Right hindlimb (tissue), 1 donor: ENCODE measurements at places on chromosomes 5 and 9.

GRCh38 chr9:135414293-135414692, 65.3 kb upstream of the PPP1R26 start:
- no peak for DNase-seq

DNA sequence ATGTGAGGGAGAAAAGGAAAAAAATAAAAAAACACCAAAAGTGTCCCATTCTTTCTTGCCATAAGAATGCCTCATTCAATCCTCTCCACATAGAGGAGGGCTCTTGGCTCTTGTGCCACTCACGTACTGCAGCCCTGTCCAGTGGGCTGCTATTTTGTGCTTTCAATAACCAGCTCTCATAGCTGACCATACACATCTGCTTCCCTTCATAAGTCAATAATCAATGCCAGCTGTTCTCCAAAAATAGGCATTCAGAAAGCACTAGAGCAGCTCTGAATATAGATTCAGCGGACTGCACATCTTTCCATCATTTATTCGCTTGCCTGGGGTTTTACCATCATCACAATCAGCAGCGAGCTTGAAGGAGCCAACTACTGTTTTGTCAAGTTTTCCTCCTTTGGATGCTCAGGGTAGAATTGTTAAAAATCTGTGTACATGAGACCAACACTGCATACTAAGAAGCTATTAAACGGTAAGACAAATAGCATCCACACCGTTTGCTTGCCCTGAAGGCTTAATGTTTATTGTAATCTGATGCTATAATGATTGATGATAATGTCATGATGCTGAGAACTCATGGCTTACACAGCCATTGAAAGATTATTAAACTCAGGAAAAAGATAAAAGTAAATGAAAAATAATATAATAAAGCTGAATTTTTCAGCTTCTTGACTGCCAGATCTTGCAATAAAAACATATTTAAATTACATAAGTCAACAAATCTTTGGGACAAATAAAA, 80.0 kb downstream of the OXCT1 start:
- peak; percentile 30 for DNase-seq

DNA sequence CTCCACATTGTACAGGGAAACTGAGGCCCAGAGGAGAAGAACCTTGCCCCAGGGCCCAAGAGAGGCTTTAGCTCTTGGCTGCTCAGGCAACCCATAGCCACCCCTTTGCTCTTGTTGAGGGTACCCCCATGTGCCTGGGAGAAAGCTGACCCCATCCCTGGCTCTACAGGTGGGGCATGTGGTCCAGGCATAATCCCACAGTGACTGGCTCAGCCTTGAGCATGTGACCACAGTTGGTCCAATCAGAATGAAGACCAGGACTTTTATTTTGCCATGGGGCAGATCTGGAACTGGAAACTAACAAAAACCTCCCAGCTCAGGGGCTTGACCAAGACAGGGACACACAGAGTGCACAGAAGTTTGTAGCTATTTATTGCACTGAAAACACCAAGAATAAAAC, 29.3 kb downstream of the SLC6A7 start:
- no peak for DNase-seq

- DNase-seq: no peak
Measured at GRCh38 chr5:91200692-91201091, 182.4 kb downstream of the ARRDC3 start.

GRCh38 chr9:33162721-33163311, 4.3 kb downstream of the B4GALT1 start:
- no peak for DNase-seq

DNA sequence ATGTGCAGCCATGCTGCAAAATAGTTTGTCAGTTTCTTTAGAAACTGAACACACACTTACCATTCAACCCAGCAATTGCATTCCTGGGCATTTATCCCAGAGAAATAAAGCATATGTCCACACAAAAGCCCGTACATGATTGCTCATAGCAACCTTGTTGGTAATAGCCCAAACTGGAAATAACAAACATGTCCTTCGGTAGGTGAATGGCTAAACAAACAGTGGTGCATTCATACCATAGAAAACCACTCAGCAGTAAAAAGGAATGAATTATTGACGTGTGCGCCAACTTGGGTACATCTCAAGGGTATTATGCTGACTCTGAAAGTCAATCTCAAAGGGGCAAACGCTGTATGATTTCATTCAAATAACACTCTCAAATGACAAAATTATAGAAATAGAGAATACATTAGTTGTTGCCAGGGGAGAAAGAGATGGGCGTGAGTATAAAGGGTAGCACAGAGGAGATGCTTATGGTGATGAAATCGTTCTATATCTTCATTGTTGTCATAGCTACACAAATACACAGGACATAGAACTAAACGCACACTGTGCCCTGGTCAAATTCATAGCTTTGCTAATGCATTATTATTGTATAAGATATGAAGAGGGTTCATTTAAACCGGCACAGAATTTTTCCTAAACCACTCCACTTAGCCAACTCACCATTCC, 58.2 kb downstream of the DRD1 start:
- DNase-seq: no peak

- no peak for DNase-seq
Measured at GRCh38 chr5:156021866-156022265, 305.1 kb upstream of the SGCD start.

- DNase-seq: no peak
Measured at GRCh38 chr5:112614986-112615385, 122.7 kb upstream of the APC start.

DNA sequence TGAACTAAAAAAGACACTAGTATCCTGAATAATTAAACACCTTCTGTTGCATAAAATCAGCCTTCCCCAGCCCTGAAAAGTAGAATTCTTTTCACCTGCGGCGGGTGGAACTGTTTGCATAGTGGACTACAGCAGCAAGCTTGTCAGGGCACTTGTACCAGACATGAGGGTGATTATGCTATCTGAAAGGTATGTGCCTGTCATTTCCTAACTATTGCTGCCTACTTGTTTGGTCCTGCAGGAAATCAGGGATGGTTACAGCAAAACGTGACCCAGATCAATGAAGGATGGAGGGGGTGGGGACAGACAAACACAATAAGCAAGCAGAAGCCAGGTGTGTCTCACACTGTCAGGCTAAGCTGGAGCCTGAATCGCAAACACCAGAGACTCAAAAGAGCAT, 385.6 kb downstream of the MLLT3 start:
- no peak for DNase-seq

- no peak for DNase-seq
Measured at GRCh38 chr5:119220576-119221197, 135.1 kb upstream of the TNFAIP8 start.

GRCh38 chr5:5309645-5310044, 112.8 kb upstream of the ICE1 start:
- DNase-seq: no peak

- DNase-seq: peak; percentile 52
Measured at GRCh38 chr9:86424251-86424891, 70.2 kb upstream of the TUT7 start.

GRCh38 chr5:74251141-74252035, 389.1 kb downstream of the ENC1 start:
- DNase-seq: peak; percentile 66

GRCh38 chr5:173890195-173890991, 2.2 kb downstream of the CPEB4 start:
- DNase-seq: no peak

DNA sequence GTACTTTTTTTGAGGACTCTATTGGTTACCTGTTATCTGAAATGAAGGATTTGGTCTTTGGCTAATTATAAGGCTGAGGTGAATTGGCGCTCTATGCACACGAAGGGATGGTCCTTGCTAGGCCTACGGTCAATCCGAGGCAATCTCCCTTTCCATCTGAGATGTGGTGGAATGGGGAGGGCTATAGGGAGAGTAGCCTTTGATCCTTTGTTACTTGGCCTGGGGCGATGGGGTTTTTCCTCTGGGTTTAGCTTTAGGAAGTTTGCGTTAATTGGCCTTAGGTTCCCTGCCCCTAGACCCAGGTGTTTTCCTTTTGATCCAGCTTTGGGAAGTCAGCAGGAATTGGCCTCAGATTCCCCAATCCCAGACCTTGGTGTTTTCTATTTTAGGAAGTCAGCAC, 102.1 kb upstream of the C9orf72 start:
- no peak for DNase-seq

GRCh38 chr9:70390933-70391341, 23.5 kb downstream of the KLF9 start:
- DNase-seq: no peak

DNA sequence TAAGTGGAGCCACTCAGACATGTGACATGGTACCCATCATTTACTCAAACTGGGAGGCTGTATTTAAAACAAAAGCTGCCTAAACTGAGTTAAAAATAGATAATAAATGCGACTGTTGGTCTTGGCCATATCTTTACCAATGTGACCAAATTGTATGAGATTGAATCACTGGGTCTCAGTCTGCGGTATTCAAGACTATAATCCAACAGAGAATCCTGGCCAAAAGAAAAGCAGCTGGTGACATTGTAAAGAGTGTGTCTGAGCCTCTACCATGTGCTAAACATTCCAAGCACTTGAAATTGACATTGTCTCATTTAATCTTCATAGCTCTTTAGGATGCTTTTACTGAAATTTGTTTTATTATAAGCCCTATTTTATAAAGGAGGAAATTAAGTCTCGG, 282.6 kb downstream of the ZNF608 start:
- no peak for DNase-seq

- DNase-seq: peak; percentile 66
Measured at GRCh38 chr9:14221558-14221957, 92.4 kb downstream of the NFIB start.

DNA sequence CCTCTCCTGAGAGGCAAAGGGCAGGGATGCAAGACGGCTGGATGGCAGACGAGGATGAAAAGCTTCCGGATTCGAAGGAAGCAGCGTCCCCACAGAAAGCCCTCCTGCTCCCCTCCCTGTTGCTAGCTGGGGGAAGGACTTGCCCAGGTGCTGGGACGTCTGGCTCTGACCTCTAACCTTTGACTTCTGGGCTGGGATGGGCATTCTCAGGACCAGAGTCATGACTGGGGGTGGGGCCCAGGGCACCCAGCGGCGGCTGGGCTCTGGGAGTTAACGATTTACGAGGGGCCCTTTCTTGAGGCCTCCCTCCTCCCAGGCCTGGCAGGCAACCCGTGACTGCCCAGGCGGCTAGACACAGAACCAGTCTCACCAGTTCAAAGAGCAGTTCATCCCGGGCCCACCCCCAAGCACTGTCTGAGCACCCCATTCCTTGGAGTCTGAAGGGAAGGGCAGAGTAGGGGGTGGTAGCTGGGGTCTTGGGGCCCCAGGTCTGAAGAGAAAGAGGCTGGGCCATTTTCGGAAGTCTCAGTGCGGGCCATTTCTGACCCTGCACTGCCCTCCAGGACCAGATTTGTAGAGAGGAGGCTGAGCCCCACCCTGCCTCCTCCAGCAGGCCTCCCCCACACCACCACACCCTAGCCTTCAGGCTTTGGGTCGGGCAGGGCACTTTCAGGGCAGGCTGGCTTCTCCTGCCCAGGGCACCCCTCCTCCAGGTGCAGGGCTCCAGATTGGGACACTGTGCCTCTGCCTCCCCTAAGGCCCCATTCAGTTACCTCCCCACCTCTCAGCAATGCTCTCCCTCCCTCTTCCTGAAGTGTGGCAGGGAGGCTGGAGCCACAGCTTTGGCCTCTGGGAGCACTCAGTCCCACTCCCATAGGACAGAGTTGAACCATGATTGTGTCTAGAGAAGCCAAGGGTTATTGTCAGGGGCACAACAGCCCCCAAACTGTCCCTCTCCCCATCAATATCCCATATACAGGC, 5.0 kb upstream of the CXXC5 start:
- no peak for DNase-seq

GRCh38 chr9:88747768-88748167, 212.8 kb downstream of the NXNL2 start:
- no peak for DNase-seq

GRCh38 chr5:133927300-133928180, 40.9 kb downstream of the C5orf15 start:
- DNase-seq: no peak

DNA sequence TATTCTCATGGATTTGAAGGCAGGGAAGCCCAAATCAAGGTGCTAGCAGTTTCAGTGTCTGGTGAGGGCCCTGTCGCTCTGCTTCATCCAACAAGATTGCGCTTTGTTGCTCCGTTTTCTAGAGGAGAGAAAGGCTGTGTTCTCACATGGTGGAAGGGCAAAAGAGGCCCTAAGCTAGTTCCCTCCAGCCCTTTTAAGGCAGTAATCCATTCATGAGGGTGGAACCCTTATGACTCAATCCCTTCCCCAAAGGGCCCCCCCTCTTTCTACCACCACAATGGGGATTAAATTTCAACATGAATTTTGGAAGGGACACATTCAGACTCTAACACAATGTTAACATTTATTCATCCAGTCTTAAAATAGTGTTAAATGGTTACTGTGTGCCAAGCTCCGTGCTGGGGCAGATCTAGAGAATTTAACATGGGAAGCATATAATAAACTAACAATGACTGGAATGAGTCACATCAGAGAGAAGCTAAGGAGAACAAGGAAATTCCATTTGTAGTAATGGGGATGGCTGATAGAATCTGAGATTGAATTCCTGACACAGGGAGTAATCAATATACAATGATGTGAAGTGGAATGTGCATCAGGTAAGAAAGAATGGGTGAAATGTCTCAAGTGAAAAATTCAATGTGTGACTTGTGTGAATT, 382.8 kb upstream of the ZNF608 start:
- no peak for DNase-seq

- DNase-seq: no peak
Measured at GRCh38 chr5:99386406-99387077, 457.7 kb upstream of the CHD1 start.

- DNase-seq: no peak
Measured at GRCh38 chr5:71629950-71630349, 42.8 kb downstream of the MCCC2 start.

DNA sequence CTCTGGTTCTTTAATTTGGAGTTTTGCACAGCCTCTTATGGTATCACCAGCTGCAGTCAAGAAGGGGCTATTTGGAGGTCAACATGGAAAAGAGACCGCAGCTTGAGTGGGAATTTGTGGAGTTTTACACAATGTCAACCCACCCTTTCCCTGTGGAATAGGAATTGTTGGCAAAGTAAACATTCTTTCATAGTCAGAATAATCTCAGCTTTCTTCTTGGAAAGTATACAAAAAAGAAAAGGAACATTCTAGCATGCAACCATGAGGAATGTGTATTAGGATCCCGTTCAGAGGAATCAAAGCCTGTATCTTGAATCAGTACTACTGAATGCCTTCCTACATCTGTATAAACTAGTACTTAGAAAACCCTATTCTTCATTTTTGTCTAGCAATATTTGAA, 107.6 kb downstream of the LURAP1L start:
- DNase-seq: peak; percentile 50

GRCh38 chr5:40495237-40495635, 184.5 kb upstream of the PTGER4 start:
- no peak for DNase-seq

DNA sequence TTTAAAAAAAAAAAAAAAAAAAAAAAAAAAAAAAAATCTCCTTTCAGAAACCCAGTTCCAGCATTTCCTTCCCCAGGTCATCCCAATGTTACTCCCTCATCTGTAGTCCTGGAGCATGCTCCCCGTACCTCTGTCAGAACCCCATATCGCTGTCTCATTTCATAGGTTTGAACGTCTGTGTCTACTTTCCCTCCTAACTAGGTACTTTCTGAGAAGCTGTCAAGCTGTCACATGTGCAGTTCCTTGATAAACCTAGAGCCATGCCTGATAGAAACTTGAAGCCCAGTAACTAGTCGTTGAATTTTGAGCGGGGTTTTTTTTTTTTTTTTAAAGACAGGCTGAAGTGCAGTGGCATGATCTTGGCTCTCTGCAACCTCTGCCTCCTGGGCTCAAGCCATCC, 15.6 kb downstream of the EXOSC3 start:
- no peak for DNase-seq
